ENCODE measurements at places on chromosomes 11 and 22.

GRCh38 chr11:97610854-97611253 lies 1221.0 kb downstream of the JRKL start:
- DNase-seq, result no peak

DNA sequence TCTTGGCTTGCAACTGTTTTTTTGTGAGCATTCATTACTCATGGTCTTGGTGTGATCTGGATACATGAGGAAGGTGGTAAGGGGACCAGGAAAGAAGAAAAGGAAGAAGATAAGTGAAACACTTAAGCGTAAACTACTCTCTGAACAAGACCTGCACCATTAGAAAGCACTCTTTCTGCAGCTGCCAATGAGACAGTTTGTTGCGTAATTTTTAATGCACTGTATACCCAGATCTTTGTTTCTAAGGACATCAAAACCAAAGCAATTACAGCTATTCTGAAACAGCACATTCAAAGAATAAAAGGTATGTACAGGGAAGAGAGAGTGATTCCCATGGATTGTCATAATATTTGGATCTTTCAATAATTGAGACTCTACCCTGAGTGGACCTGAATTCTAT lies 147.4 kb downstream of the BLID start:
- DNase-seq, result no peak

- DNase-seq, result peak; percentile 14
These were observed 208.1 kb downstream of the CTTN start for GRCh38 chr11:70606248-70606950.

- DNase-seq, result no peak
These were observed 18.3 kb downstream of the SBF2 start for GRCh38 chr11:10275714-10276113.

DNA sequence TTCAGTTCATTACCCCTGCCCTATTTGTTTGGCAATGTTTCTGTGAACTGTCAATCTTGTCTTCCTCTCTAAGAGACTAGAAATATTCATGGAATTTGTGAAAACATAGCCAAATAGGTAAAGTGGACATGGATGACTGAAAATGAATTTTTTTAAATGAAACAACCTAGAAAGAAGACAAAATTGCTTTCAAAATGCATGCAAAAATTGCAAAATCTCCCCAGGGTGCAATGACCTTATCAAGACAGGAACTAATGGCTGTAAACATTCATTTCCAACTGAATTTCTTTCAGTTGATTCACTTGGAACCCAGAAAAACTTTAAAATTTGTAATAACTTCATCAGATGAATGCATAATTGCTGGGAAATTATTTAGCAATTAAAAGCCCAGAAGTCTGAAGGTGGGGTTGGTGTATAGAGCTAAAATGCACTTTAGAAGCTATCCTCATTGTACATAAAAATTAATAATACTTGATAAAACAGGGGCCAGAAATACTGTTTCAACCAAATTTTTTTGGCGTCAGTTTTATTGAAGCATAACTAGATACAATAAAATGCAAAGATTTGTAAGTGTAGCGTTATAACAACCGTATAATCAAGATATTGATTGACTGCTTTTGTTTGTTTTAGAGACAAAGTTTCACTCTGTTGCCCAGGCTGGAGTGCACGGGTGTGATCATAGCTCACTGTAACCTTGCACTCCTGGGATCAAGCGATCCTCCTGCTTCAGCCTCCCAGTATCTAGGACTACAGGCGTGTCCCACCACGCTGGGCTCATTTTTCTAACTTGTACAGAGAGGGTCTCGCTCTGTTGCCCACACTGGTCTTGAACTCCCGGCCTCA lies 27.6 kb upstream of the SLC35C1 start:
- DNase-seq, result no peak
